Fibroblast of skin of left quadriceps (primary cell): ENCODE measurements at places on chromosomes 7 and 10.

- DNase-seq: peak; percentile 11
Measured at GRCh38 chr7:127447326-127447945, 54.9 kb upstream of the ZNF800 start.

DNA sequence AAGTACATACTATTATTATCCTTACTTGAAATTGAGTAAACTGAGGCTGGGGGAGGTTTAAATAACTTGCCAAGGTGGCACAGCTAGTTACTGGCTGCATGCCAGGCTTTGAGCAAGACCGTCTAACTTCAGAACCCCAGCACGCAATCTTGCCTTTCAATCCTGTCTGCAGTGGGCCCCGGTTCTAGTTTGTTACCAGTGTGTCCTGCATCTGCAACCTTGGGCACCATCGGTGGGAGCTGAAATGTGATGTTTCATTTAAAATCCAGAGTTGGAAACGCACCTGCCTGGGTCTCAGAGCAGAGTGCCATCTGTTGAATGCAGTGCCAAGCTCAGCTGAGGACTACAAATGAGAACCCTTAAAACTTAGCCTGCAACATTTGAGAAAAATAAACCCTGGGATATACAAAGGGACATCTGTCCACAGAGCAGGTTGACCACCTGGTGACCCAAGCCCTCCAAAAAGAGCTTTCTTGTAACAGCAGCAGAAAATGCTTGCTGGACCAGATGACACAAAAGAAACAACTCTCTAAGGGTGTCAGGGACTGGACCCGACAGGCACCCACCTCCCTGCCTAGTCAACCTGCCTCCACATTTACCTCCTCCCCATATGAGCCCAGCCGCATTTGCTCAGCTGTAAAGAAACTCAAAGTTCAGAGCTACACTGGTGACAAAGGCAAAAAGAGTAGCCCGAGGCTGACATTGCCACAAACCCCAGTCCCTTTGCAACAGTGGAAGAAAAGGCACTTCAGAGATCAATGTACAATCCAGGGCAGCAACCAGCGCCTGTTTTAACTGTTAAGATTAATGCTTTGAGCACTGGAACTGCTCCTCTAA is 1.7 kb downstream of the SH3PXD2A start:
- DNase-seq: no peak

- DNase-seq: no peak
Measured at GRCh38 chr10:789831-790701, 100.6 kb upstream of the DIP2C start.

GRCh38 chr10:30817541-30817940 is 188.0 kb upstream of the LYZL2 start:
- no peak for DNase-seq

GRCh38 chr10:112904000-112904399 is 46.0 kb upstream of the TCF7L2 start:
- no peak for DNase-seq

DNA sequence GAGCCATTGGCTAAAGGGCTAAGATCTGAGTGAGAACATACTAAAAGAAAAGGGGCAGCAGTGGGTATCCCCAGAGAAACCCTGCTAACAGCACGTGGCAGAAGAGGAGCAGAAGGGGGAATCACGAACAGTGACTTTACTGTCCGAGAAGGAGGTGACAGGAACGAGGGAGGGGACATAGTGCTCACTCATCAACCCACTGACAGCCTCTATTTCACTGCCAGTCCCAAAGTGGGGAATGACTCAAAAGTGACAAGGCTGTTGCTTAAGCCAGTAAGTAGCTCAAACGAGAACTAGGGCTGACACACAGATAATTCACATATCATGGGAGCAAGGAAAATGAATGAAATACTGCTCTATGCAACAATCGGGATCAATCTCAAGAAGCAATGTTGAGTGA is 92.7 kb downstream of the RSU1 start:
- no peak for DNase-seq

GRCh38 chr10:32004161-32004591 is 52.0 kb downstream of the KIF5B start:
- no peak for DNase-seq

DNA sequence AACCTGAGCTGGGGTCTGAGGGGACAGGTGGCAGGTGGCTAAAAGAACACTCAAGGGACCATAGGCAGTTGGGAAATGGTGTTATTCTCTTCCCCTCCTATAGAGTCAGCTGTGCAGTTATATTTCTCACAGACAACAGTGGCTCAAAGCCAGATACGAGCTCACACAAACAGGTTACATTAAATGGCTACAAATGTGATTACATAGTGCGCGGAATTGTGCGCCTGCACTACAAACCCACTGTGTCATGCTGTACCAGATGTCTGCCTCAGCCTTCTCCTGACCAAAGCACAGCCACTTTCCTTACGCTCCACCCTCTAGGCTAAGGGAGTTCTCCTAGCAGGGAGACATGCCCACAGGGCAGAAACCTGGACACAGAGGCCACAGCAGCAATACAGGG is 387.2 kb downstream of the CNTNAP2 start:
- DNase-seq: no peak

GRCh38 chr7:38318241-38318640 is 44.8 kb upstream of the TARP start:
- DNase-seq: no peak

DNA sequence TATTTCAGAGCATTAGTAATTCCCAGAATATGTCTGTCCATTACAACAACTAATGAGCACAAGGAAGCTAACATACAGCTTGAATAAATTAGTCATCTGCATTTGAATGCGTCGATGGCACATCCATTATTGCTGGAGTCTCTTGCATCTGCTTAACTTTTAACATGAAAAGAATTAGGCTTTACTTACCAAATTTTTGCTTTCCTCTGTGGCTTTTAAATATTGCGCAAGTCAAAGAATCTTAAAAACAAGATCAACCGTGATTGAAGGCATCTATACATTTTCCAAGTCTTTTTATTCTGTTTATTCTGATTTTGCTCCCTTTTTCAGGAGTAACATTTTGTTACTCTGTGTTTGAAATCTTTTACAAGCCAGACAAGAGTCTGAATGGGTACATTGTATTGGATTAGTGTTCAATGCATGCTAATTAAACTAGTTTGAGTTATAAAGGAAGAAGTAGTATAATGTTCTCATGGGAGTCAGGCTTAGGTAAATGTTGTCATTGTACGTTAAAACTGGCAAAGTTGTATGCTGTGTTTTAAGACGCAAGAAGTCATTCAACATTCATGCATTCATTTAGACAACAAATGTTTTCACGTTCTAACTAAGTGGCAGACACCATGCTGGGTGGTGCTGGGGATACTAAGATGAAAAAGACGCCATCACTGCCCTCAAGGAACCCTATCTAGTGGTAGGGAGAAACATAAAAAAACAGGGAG is 4.0 kb upstream of the CACNB2 start:
- peak; percentile 61 for DNase-seq

- DNase-seq: no peak
Measured at GRCh38 chr10:10385831-10386230, 631.8 kb upstream of the CELF2 start.

- DNase-seq: no peak
Measured at GRCh38 chr7:42128703-42129102, 108.3 kb downstream of the GLI3 start.

DNA sequence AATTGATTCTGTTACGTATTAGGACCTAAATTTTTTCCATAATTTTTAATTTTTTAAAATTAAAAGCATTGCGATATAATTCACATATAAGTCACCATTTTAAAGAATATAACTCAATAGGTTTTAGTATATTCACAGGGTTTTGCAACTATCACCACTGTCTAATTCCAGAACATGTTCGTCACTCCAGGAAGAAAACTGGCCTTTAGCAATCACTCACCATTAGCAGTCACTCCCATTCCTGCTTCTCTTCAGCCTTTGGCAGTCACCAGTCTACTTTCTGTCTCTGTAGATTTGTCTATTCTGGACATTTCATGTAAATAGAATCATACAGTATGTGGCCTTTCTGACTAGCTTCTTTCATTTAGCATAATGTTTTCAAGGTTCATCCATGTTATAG is 176.5 kb downstream of the EXOC4 start:
- DNase-seq: no peak

- DNase-seq: no peak
Measured at GRCh38 chr10:57627642-57628178, 640.0 kb downstream of the IPMK start.

DNA sequence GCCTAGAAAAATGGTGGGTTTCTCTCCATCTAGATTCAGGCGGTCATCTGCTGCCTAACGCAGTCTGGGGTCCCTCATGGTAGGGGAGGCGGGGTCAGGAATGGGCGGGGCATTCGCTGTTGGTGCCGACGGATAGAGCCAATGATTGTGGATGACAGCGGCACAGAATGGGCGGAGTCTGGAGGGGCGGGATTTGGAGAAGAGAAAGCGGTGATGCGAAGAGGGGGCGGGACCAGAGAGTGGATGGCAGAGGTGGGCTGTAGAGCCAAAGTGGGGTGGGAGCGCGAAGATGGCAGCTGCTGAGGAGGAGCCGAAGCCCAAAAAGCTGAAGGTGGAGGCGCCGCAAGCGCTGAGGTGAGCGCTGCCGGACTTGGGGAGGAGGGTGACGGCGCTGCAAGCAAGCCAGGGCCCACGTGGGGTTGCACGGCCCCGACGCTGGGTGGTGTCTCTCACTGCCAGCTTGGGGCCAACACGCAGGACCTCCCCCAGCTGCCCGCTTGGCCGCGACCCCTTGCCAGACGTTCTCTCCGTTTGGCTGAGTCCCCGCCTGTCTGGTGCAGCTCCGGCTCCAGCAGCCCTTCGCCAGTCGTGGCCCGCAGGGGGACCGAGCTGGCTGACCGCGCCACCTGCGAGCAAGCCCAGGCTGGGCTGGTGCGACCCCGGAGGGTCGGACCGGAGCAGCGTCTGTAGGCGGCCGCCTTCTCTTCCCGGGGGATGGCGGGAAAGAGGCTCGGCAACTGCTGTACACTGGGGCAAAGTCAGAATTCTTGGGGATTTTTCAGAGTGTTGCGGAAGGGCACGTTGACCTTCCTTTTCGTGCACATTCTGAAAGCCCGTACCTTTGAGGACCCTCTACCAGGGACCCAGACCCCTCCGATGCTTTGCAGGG is at the start of gene ADK:
Gene ADK (plus strand): TSS at position 232 of the 889 bp plus-strand sequence. CDS start 58 bp downstream, at position 290.
- DNase-seq: peak; percentile 97
